Naive thymus-derived CD4-positive, alpha-beta T cell (primary cell): ENCODE measurements at places on chromosomes 4 and X.

GRCh38 chr4:160373911-160374310, 1271.0 kb downstream of the RAPGEF2 start:
- H3K4me3 ChIP-seq = no peak overlapping the region
- no peak for DNase-seq
- H3K4me1 ChIP-seq = no peaks in the 10 kb centered on the region

GRCh38 chr4:86977621-86978184, 42.9 kb downstream of the AFF1 start:
- H3K27ac ChIP-seq = no peak overlapping the region
- H3K36me3 ChIP-seq = no peaks in the 10 kb centered on the region
- no peaks in the 10 kb centered on the region for H3K27me3 ChIP-seq

DNA sequence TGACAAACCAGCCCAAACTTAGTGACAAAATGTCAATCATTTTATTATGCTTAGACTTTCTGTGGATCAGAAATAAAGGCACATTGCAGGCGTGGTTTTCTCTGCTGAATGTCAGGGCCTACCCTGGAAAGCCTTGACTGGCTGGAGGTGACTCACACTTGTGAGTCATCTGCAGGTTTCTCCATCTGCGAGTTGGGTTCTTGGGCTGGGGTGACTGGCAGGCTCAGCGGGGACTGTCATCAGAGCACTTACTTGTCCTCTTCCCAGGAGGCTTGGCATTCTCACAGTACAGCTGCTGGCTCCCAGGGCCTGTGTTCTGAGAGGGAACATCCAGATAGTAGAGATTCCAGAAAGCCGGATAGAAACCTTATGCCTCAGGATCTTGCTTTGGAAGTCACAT, 153.8 kb upstream of the AGA start:
- H3K36me3 ChIP-seq = no peaks in the 10 kb centered on the region
- no peak overlapping the region for H3K27ac ChIP-seq
- no peak for DNase-seq

DNA sequence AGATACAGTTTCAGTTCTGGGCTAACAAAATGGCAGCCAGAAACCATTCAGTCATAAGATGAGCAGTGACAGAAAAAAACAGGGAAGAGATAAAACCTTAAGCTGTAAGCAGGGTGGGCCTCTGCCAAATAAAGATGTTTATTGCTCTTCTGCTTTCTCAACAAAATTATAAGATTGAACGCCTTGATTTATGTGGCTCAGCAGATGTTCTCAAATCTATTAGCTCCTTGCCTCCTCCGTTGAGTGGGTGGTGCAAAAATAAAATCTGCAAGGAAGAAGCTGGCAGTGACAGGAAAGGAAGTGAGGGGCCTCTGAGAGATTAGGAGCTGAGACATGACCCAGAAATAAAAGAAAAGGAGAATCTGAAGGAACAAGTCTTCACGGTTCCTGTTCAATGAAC, 206.6 kb downstream of the PTTG2 start:
- no peak overlapping the region for H3K27ac ChIP-seq
